ENCODE measurements at places on chromosomes 7 and 10. TPM values are rescaled to one million over a fixed set of nuclear protein-coding genes. Genes with fewer than 3 reads are reported as not detected.

The AHR gene
- 16.8 TPM for polyA plus RNA-seq

The FAM13C gene
- 3.7 TPM for polyA plus RNA-seq

The CD36 gene
- polyA plus RNA-seq = 30.9 TPM

The PDE6C gene
- 0.18 TPM for polyA plus RNA-seq

The PDE1C gene
- polyA plus RNA-seq = 3.1 TPM

The GGCT gene
- 85.4 TPM for polyA plus RNA-seq

The MPP7 gene
- 5.1 TPM for polyA plus RNA-seq

The MYL7 gene
- 0.73 TPM for polyA plus RNA-seq

The ZNF3 gene
- 20.1 TPM for polyA plus RNA-seq

The GHRHR gene
- 0.68 TPM for polyA plus RNA-seq
